HFF-Myc (cell line): ENCODE measurements at places on chromosomes 5 and 9.

GRCh38 chr5:120778491-120779484 is 314.7 kb downstream of the PRR16 start:
- no peak for DNase-seq

GRCh38 chr9:3931996-3932906 is 367.6 kb downstream of the GLIS3 start:
- DNase-seq: no peak

DNA sequence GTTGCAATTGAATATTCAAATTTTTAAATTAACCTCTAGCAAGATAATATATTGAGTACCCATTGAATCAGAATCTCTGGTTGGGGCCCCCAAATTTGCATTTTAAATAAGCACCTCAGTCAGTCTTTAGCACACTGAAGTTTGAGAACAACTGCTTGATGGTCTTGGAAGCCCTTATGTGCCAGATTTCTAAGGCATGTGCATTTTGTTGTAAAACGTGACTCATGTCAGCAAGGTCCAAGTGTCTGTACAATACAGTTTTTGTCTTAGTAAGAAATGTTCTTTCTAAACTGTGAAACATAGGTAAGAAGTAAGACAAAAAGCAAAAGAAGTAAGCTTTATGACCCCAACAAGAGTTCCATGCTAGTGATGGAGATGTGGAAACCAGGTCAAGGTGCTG is 59.1 kb upstream of the PHF2 start:
- no peak for DNase-seq

DNA sequence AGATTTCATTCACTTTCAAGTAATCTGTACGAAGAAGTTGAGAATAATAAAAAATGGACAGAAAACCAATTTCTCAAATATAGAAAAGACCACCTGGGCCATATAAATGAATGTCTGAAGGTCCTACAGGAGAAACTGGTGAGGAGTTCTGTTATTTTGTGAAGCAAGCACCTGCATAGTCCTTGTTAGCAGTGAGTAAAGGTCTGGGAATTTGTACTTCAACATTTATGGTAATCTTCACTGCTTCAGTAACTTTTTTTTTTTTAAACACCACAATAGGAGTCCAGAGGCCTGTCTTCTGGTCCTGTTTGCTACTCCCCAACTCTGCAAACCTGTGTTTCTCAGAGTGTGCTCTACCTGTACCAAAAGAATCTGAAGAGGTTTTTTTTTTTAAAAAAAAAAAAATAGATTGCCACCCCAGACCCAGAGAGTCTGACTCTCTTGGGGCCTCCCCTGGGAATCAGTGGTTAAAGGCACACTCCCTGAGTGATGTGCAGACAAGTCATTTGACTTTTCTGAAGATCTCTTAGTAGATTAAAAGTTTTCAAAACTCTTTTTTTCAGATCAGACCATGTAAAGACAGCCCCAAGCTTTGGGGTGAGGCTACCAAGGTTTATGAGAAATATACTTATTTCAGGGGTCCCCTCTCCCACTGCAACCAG is 55.5 kb downstream of the FAM81B start:
- DNase-seq: no peak

- DNase-seq: no peak
These were observed 111.0 kb downstream of the GAPVD1 start for GRCh38 chr9:125372441-125373226.

DNA sequence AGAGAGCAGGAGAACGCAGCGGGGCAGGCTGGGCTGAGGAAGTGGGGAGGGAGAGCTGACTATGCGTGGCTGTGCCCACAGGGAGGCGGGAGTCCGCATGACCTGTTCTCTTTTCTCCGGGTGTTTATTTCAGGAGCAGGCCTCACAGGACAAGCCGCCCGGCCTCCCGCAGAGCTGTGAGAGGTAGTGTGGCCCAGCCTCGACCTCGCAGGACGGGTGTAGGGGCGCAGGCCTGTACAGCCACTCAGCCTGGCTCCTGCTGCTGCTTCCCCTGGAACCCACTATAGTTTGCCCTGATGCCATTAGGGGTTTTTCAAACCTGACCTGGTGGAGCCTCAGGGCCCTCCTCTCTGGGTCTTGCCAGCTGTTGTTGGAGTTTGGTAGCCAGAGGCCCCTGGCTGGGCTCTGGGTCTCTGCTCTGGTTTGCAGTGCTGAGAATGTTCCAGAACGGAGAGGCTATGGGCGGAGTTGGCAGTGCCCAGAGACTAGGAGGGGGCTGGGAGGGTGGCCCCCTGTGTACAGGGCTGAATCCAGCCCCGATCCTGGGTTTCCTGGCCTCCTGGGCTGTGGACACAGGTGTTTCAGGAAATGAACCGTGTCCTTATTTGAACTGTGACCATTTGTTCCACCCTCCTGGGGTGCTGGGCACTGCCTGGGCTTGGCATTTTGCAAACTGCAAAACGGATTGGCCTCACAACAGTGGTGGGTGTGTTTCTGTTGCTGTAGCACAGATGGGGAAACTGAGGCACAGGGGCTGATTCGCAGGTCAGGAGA is 78.8 kb downstream of the WNK2 start:
- DNase-seq: no peak

DNA sequence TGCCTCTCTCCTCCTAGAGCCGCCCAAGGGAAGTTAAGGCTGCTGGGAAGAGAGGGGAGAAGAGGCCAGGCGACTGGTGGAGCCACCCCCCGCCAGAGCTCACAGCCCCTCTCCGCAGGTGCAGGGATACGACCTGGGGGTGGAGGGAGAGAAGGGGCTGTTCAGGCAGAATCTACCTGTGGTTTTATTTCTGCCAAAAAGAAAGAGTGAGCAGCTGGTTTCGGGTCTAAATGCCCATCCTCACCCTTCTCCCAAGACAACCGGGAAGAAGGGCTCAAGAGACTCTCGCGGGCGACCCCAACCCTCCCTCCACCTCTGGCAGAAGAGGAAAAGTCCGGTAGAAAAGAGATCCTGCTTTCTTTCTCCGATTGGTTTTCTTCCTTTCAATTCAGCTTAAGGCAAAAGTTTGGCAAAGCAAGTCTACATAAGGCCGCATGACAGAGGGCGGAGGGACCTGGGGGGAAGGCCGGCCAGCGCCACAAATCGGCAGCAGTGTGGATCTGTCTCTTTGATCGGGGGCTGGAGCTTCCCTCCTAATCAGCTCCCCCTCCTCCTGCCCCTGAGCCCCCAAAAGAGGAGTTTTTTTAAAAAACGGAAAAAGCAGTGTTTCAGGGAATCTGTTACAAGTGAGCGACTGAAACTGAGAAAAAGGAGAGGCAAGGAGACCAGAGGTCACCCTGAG is 16.3 kb downstream of the FAM78A start:
- no peak for DNase-seq

DNA sequence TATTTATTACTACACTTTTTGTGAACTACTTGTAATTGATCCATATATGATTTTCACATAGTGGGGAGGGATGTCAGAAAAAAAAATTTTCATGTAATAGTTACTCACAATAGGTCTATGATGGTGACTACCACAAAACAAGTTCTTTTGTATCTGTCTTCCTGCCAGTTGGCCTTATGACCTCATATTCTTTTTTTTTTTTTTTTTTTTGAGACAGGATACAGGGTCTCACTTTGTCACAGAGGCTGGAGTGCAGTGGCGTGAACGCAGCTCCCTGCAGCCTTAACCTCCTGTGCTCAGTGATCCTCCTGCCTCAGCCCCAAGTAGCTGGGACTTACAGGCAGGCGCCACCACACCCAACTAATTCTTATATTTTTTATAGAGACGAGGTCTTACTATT is 10.9 kb downstream of the SEC24A start:
- DNase-seq: no peak

GRCh38 chr9:78439190-78439865 is 142.4 kb downstream of the PSAT1 start:
- peak; percentile 71 for DNase-seq

GRCh38 chr9:128607642-128608350 is 48.9 kb downstream of the DYNC2I2 start:
- no peak for DNase-seq

- DNase-seq: no peak
These were observed 157.9 kb downstream of the NFIB start for GRCh38 chr9:14156046-14156445.

- no peak for DNase-seq
These were observed 56.4 kb downstream of the SH3GL2 start for GRCh38 chr9:17635115-17635890.

GRCh38 chr5:96648023-96648422 is 14.2 kb upstream of the CAST start:
- no peak for DNase-seq

DNA sequence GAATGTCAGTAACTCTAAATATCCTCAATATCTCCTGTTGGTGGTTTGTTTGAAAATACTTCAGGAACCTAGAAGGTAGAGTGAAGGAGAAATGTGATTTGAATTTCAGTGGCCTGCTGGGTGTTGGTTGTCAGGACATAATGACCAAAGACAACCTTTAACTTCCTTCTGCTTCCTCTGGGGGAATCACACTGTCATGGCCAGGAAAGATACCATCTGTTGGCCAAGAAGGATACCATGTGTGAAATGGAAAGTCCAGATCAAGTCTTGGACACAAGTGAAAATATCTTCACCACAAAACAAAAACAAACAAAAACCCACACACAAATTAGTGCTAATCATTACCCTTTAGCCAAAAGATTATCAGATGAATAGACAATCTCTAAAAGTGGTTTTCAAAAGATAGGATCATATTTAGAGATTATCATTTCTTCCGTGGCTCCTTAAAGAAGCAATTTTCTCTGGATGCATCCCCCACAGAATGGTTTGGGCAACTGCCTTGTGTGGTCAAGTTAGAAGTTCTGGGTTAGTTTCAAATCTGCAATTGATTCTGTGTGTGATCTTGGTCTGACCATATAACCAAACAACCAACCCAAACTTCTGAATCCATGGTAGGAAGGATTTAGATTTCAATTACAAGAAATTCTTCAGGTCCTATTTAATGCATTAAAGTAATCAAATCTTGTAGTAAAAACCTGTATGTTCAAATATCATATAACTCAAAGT is 1.6 kb downstream of the C1QTNF3 start:
- DNase-seq: no peak

GRCh38 chr5:157820593-157821252 is 38.2 kb downstream of the CLINT1 start:
- no peak for DNase-seq
